ENCODE measurements at places on chromosomes 3 and 15.

GRCh38 chr3:171437115-171437756, 23.0 kb downstream of the TNIK start:
- no peak for DNase-seq

- DNase-seq: no peak
These were observed 296.3 kb downstream of the UACA start for GRCh38 chr15:70466895-70467529.

- no peak for DNase-seq
These were observed 18.3 kb downstream of the MYL3 start for GRCh38 chr3:46844881-46845312.

DNA sequence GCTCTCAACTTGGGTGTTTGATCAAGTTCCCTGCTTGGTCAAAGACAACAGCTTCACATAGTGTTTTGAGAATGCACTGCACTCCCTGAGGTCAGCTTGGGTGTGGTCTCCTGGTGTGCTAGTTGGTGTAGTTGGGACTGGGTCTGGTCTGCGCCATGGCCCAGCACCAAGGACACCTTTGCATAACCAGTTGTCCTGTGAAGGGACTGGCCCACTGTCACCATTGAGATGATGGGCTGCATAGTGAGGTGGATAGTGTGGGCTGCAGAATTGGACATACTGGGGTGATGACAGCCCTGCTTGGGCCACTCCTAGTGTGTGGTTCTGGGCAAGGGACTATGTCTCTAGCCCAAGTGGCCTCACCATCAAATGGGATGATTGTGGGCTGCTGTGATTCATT, 9.5 kb downstream of the RPSA start:
- no peak for DNase-seq

Data from HS-5 (cell line).